ENCODE measurements at places on chromosomes 3 and 15.

DNA sequence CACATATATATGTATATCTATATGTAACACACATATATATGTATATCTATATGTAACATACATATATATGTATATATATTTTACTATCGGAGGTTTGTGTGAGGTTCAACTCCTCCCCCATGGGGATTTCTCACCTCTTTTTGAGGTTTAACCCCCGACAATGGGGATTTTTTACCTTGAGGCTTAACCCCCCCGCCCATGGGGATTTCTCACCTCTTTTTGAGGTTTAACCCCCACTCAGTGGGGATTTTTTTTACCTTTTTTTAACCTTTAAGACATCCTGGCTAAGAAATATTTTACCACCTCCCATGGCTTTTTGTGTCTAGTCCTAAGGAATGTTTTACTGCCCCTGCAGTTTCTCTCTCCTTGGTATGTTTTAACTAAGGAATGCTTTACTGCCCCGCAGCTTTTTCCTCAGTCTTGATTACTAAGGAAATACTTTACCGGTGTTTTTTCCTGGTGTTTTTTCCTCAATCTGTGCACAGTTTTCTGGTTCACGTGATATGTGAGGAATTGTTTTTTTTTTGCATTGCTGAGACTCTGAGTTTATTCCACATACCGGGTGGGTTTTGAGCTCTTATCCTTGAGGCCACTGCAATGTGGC, 185.2 kb downstream of the KLF13 start:
- no peak for DNase-seq

DNA sequence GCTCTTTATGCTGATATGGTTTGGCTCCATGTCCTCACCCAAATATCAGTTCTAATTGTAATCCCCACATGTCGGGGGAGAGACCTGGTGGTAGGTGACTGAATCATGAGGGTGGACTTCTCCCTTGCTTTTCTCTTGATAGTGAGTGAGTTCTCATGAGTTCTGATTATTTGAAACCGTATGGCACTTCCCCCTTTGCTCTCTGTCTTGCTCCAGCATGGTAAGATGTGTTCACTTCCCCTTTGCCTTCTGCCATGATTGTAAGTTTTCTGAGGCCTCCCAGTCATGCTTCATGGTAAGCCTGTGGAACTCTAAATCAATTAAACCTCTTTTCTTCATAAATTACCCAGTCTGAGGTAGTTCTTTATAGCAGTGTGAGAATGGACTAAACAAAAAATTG, 107.6 kb downstream of the IMPG2 start:
- no peak for DNase-seq

DNA sequence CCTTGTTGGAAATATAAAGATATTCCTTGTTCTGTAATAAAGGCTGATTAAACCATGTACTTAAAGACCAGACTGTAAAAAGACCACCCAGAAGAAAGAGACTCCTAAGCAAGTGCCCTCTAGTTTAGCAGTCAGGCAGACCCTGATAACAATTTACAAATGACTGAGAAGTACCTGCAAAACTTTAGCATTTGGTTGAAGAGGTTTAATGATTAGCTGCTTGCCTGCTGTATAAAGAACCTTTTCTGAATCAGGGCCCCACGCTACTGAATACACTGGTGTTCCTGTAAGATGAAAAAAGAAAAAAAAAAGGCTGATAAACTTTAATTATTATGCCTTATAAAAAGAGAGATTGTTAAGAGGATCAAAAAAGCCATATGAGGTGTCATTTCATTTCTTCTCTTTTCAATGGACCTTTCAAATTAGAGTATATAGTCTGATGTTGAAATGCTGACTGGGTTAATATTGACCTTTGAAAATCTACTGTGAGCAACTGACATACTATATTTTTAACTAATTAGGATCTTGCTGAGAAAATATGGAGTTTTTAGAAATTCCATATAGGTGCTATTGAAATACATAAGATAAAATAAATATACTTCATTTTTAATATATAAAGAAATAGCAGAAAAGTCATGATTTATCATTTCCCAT, 33.0 kb downstream of the IFT80 start:
- DNase-seq: no peak

GRCh38 chr15:42785569-42785968, 48.6 kb upstream of the CDAN1 start:
- no peak for DNase-seq

GRCh38 chr15:41933771-41934170, 38.6 kb downstream of the EHD4 start:
- DNase-seq: no peak

Data from GM12892 (cell line).